ENCODE measurements at places on chromosomes 16 and 17.
A peak's percentile ranks its signal among the peaks of the same experiment; 100 is the strongest.

DNA sequence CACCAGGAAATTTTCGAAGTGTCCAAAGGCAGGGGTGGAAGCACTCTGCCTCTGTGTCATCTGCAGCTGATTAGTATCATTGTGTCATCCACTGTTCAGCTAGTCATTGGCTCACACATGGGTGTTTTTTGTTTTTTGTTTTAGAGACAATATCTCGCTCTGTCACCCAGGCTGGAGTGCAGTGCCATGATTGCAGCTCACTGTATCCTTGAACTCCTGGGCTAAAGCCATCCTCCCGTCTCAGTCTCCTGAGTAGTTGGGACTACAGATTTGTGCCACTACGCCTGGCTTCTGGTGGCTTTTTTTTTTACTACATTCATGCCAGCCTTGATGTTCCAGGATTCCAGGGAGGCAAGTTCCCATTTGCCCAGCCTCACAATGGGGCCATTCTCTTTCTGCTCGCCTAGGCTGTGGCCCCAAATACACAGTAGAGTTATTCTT, 32.5 kb upstream of the MYO18A start:
- no peak for DNase-seq

DNA sequence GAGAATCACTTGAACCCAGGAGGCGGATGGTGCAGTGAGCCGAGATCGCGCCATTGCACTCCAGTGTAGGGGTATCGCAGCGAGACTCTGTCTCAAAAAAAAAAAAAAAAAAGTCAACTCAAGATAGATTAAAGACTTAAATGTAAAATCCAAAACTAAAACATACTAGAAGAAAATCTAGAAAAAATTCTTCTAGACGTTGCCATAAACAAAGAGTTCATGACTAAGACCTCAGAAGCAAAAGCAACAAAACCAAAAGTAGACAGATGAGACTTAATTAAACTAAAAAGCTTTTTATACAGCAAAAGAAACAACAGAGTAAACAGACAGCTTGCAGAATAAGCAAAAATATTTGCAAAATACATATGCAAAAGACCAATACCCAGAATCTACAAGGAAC, 61.2 kb upstream of the ABCC11 start:
- DNase-seq: no peak

DNA sequence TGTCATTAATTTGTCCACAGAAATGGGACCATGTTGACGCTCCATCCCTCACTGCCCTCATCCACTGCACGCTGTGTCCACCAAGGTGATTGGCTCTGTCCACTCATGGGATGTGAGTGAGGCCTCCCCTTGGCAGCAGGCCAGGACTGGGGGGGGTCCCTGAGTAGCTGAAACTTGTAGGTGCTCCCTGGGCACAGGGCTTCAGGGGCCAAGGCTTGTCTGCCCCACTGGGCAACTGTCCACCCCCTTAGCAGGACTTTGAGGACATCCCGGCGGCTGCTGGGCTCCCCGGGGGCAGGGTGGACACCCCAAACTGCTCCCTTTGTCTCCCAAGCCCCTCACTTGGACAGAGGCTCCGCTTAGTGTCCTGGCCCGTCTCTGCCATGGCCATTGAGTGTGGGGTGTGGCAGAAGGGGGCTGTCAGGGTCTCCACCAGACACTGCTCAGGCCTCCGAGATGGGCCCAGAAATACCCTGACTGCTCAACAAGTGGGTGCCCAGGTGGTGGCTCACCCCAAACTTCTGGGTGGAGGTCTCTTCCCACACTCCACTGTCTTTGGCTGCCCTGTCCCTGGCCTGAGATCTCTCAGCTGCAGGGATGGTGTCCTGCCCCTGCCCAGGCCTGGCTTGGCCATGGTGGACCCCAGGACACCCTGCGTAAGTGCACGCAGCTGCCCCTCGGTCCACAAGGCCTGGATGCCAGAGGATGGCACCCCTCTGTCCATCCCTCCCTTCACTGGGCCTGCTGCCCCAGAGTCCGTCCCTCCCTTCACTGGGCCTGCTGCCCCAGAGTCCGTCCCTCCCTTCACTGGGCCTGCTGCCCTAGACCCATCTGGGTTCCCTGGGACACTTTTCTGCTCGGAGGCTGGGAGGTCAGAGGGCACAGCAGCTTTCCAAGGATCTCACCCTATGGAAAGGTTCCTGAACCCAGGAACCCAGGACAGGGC, 2.9 kb upstream of the RAB40C start:
- DNase-seq: no peak

GRCh38 chr16:79843631-79844043, 243.1 kb upstream of the MAF start:
- DNase-seq: peak; percentile 62

DNA sequence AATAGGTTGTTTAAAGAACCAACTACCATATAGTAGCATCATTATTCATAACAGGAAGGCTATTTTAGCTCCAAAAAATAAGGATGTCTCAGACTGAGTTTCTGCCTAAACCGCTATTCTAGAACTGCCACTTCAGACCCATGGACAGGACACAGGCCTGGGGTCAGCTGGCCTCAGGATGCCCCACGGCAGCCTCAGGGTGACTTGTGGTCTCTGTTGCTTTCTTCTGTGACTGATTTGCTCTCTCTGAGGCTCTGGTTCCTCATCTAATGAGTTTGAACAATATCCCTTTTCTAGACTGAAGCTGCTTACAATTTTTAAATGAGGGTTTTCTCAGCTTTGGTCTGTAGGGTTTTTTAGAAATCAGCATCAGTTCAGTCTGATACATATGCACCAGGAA, 31.8 kb upstream of the IRF8 start:
- no peak for DNase-seq

DNA sequence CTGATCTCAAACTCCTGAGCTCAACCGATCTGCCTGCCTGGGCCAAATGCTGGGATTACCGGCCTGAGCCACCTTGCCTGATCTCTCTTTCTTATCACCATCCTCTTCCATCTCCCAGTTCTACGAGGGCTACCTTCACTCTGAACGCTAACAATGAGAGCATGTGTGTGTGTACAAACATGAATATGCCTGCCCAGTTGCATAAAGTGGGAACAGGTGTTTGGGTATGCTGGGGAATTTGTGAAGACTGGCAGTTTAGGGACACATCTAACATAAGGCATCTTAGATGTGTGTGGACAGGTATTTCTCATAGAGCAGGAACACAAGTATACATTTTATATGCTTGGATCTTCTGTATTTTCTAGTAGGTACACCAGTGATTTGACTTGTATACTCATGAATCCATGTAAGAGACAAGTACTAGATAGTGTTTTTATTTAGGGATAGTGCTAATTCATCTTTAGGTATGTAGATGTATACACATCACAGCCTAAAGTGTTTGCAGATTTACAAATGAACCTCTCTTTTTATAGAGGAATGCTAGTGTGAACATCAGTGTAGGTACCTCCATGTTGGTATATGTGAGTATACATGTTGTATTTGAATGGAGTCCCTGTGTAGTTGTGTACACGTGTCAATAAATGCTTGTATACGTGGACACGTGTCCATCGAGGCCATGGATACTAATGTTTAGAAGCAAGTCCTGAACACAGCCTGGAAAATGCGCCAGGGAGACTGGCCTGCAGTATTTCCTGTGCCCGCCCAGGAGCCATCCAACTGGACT, 1.2 kb upstream of the DLX4 start:
- no peak for DNase-seq

- no peak for DNase-seq
Observed at GRCh38 chr16:35733278-35733965, 2274.0 kb downstream of the TP53TG3F start.

DNA sequence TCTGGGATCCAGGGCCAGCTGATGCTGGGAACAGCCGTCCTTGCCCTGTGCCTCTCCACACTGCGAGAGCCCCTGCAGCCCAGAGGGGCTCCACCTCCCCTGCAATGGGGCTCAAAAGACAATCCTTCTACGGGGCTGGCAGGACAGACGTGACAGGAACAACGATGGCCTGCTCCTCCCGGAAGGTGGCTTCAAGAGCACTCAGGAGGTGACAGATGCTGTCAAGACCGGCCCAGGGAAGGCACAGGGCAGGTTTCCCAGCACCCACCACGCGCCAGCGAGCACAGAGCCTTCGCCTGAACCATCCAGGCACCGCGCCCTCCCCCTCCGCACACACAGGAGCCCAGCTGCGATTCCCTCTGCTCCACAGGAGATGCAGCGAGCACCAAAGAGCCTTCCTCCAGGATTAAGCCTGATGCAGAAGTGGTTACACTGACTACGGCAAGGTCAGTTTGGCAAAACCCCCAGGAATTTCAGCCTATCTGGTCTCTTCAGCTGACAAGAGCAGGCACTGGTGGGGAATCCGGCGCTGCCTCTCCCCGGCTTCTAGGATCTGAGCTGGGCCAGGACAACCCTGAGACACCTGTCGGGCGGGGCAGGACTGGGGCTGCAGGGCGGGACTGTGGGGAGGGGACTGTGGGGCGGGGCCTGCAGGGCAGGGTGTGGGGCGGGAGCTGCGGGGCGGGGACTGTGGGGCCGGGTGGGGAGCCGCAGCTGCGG, 103.4 kb downstream of the ZNF778 start:
- no peak for DNase-seq

- DNase-seq: no peak
Observed at GRCh38 chr16:30493941-30494488, 21.5 kb downstream of the ITGAL start.

GRCh38 chr16:28562199-28562598, 8.5 kb downstream of the SGF29 start:
- DNase-seq: no peak

DNA sequence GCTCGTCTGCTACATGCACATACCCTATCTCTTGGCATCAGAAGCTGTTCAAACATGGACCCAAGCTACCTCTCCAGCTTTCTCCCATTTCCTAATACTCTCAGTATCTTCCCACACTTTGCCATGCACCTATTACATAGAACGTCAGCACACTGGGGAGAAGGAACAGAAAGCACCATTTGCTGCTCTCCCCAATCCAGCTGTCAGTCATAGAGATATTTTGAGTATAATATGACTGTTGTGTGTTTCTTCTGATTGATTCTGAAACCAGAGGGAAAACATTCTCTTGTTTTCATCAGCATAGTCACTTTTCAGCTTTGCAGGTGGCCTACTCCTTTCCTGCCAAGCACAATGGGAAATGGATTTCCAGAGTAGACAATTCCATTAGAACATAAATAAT, 107.1 kb downstream of the ADAMTS18 start:
- peak; percentile 65 for DNase-seq

- peak; percentile 70 for DNase-seq
Observed at GRCh38 chr17:59361916-59362810, 30.7 kb downstream of the YPEL2 start.

GRCh38 chr16:86392436-86393152, 117.7 kb upstream of the FOXF1 start:
- DNase-seq: no peak

- DNase-seq: no peak
Observed at GRCh38 chr17:38569701-38570512, 35.8 kb downstream of the SRCIN1 start.

- no peak for DNase-seq
Observed at GRCh38 chr17:67137860-67138259, 93.5 kb downstream of the CACNG1 start.

- peak; percentile 23 for DNase-seq
Observed at GRCh38 chr16:8931859-8932258, 31.8 kb downstream of the USP7 start.

GRCh38 chr17:57557834-57558681, 187.0 kb downstream of the CCDC182 start:
- DNase-seq: no peak

DNA sequence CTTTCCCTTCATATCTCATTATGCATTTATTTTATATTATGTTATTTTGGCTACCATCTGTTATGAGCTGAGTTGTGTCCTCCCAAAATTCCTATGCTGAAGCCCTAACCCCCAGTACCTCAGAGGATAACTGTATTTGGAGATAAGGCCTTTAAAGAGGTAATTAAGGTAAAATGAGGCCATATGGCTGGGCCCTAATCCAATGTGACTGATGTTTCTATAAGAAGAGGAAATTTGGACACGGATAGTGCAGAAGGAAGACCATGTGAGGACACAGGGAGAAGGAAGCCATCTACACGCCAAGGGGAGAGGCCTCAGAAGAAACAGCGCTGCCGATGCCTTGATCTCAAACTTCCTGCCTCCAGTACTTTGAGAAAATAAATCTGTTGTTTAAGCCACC, 557.7 kb upstream of the CDH5 start:
- DNase-seq: no peak

GRCh38 chr17:77853191-77853977, 105.1 kb upstream of the TNRC6C start:
- DNase-seq: no peak

DNA sequence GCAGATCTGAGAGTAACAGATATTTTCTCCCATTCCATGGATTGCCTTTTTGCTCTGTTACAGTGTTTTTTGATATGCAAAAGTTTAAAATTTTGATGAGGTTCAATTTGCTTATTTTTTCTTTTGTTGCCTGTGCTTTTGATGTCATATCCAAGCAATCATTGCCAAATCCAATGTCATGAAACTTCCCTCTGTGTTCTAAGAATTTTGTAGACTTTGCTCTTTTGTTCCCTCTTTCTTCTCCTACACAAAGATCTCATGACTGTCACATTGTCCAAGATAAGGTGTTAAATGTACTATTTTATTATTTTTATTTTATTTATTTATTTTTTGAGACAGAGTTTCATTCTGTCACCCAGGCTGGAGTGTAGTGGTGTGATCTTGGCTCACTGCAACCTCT, 18.9 kb upstream of the KCNH6 start:
- DNase-seq: no peak

DNA sequence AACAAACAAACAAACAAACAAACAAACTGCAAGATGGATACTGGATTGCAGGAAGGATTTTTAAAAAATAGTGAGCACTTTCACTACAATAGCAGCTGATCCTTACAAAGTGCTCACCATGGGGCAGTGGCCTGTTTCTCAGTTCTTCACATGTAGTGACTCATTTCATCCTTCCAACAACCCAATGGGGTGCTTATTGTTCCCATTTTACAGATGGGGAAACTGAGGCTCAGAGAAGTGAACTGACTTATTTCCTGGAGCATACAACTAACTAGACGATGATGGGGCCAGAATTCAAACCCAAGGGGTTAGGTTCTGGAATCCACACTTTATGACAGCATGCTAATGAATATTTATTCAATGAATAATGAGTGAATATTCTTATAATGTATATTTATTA, 61.2 kb downstream of the MYH11 start:
- DNase-seq: no peak

DNA sequence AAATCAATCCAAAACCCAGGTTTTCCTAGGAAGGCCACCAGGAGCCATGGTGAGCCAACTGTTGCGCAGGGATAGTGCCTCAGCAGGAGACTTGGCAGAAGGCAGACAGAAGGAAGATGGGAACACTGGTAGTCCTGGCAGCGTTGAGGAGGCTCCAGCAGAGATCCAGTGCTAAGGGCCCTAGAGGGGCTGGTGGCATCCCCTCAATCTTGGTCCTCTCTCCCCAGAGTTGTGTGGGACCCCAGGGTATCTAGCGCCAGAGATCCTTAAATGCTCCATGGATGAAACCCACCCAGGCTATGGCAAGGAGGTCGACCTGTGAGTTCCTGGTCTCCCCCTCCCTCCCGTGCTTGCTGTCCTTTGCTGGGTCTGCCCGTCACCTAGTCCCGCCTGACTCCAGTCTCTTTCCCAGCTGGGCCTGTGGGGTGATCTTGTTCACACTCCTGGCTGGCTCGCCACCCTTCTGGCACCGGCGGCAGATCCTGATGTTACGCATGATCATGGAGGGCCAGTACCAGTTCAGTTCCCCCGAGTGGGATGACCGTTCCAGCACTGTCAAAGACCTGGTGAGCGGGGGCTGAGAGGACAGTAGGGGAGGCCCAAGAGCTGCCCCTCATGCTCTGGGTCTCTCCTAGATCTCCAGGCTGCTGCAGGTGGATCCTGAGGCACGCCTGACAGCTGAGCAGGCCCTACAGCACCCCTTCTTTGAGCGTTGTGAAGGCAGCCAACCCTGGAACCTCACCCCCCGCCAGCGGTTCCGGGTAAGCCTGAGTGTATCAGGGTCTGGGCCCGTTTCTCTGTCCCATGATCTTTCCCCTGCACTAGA, 5.7 kb downstream of the CFAP119 start:
- DNase-seq: no peak
